ENCODE measurements at places on chromosomes 5 and 9.

GRCh38 chr9:2615497-2615896 lies 6.1 kb upstream of the VLDLR start:
- no peak for DNase-seq

DNA sequence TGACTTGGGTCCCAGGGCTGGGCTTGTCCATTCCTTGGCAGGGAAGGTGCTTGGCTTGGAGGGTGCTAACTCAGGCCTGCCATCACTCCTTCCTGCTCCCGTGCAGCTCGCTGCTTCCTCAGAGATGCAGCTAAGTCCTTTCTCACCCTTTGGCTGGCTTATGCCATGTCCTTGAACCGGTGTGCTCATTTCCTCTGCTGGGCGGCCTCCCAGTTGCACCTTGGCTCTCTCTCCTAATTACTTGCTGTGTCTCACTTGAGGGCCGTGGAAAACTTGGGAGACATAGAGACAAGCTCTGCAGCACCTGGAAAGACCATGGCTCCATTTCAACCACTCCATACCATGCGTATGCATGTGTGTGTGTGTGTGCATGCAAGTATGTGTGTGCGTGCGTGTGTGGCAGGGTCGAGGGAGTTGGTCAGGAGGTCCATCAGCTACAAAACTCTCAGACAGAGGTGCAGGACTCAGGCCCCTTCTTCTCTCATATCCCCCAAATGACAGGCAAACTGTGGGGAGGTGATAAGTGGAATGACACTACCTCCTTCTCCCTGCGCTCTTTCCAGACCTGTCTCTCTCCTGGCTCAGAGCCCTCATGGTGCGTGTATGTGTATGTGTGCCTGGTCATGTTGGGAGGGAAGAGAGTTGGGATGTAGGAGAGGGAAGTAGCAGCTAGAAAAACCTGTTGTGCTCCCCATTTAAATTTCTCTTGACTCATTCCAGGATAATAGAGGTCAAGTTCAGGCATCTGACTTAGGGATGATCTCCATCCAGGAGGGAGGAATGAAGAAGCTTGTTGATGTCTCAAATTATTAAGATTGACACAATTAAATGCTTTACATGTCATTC lies 17.6 kb upstream of the MTMR12 start:
- DNase-seq: no peak

DNA sequence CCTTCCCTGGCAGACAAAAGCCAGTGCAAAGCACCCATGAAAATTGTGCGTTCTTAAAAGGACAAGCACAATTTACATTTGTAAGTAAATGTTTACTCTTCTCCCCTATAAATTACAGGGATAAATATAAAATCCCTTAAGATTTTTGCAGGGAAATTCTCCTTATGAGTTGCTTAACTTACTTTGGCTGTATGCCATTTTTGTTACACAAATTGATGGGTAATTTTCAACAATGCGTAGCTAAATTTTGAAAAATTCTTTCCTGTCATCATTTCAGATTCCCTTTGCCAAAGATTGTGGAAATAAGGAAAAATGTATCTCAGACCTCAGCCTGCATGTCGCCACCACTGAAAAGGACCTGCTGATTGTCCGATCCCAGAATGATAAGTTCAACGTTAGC lies 64.2 kb upstream of the ITGA2 start:
- no peak for DNase-seq

DNA sequence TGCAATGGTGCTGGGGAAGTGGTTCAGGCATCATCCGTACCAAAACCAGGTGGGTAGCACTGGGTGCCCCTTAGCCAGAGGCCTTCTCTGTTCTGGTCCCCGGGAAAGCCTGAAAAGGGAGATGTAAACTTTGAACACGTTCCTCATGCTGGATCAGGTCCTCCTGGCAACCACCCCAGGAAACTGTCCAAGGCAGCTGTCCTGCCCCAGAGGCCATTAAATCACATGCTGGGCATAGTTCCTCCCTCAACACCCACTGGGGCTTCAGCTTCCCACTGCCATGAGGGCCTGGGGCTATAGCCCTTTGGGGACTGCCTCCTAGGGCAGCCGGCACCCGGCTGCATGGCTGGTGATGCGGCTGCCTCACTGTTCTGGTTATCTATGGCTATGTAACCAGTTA lies 228.9 kb upstream of the MVB12B start:
- DNase-seq: no peak

- no peak for DNase-seq
These were observed 55.1 kb downstream of the WHRN start for GRCh38 chr9:114450181-114450580.

GRCh38 chr5:50595199-50595598 lies 71.2 kb upstream of the PARP8 start:
- no peak for DNase-seq

DNA sequence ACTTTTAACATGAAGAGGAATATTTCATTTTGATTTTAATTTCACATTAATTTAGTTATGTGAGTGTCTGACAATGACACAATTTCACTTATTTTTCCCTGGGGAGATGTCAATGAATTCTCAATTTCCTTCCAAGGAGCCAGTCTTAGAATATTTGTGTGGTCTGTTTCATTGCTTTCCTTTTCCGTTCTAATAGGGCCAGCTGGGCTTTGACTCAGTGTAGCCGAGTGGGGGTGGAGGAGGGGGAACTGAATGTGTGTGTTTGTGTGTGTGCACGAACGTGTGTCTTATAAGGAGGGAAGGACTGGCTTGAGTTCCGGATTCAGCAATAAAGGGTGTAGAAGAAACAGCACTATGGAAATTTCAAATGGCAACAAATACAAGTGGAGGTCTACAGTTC lies 100.0 kb downstream of the BASP1 start:
- DNase-seq: no peak

- no peak for DNase-seq
These were observed 68.1 kb upstream of the GGTA1 start for GRCh38 chr9:121567500-121568342.

DNA sequence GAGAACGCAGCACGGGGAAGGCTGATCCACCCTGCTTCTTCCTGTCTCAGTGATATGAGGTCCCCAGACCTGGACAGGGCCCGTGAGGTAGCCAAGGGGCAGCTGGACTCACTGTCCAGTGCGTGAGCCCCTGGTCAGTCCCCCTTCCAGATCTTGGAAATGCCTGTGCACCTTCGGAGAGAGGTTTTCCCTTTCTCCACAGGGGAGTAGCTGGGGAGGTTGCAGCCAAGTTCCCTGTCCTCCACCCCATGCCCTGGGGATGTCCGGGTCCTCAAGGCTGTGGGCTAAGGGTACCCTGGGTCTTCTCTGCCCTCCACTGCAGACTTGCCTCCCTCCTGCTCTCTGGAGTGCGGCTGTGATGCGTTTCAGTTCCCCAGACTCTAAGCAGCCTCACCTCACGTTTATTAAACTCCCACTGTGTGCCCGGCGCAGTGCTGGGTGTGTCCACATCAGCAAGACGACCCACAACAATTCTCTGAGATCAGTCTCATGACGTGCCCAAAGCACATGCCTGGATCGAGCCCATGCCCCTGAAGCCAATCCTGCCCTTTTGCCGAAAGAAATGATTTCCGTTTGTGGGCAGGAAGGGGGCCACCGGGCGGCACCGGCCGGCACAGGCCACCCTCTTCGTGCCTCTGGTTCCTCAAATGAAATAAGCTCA lies 101.3 kb upstream of the PHYKPL start:
- DNase-seq: no peak
